Tibial nerve (tissue), 4 donors: ENCODE measurements at places on chromosomes 5 and 9.

DNA sequence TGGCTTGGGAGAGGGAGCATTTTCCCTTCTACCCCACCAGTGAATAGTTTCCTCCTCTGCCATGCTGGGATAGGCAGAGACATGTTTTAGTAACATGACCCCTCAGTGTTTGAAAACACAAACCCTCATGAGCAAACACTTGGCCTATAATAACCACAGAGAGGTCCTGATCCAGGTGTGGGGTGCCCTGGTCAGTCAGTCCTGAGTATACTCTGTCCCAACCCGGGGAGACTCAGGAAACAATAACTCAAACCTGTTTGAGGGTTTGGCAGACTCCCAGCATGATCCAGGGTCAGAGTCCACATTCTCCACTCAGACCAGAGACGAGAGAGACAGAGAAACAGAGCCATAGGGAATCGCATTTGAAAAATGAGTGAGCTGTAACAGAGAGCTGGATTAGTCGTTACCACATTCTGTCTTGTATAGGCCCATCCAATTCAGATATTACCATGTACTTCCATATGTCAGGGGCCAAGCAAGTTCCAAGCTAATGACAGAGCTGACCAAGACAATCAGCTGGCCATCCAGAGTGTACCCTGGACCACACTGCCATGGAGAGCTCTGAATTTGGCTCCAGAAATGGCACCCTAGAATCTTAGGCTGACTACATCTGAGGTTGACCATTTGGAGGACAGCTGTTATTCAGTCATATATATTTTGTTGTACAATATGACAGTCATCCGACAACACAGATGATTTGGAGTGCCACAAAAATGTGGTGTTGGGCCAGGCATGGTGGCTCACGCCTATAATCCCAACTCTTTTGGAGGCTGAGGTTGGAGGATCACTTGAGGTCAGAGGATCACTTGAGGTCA, 4.2 kb upstream of the CA9 start:
- no peak for DNase-seq

DNA sequence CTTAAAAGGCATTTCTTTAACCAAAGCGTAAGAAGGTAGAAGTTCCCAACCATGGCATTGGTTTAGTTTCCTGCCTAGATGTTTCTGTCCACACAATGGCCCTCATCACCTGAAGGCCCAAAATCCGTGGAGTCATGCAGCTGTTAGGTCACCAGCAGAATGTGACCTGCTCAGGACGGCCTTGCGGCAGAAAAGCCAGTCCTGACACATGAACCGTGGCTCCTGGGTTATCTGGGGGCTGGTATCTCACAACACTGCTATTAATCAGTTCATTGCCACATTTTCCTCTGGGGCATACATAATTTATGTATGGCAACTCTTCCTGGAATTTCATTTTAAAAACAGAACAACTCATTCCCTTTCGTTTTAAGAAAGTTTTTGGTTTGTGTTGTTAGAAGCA, 278.4 kb downstream of the ATPSCKMT start:
- DNase-seq = no peak

- no peak for DNase-seq
Observed at GRCh38 chr9:72586388-72587130, 65.2 kb downstream of the TMC1 start.

- no peak for DNase-seq
Observed at GRCh38 chr5:55176176-55176818, 3.3 kb upstream of the CDC20B start.

- no peak for DNase-seq
Observed at GRCh38 chr9:98284754-98285153, 29.3 kb upstream of the TBC1D2 start.

DNA sequence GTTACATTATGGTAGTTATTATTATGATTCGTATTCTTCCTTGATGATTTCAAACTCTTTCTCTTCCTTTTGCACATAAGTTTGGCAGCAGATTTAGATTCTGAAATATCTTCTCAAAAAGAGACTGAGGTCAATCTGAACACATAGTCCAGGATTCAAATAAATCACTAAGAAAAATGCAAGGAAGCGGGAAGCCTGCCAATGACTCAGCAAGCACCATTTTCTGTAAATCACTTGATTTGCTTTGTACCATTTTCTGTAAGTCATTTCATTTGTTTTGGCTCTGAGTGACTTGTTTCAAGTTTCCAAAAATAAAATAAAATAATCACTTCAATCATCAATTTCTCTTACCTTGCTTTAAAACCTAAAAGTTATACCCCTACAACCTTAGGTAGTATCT, 24.6 kb upstream of the GLIS3 start:
- DNase-seq = no peak

- no peak for DNase-seq
Observed at GRCh38 chr5:82234885-82235284, 43.3 kb downstream of the RPS23 start.

- no peak for DNase-seq
Observed at GRCh38 chr5:81909677-81910076, 62.1 kb upstream of the ATG10 start.

GRCh38 chr5:122419142-122419894, 107.3 kb downstream of the SNCAIP start:
- DNase-seq = no peak
